Left kidney (tissue), 8 donors: ENCODE measurements at places on chromosomes 1 and 21. TPM values are rescaled to one million over a fixed set of nuclear protein-coding genes. Genes with fewer than 3 reads are reported as not detected.

DNA sequence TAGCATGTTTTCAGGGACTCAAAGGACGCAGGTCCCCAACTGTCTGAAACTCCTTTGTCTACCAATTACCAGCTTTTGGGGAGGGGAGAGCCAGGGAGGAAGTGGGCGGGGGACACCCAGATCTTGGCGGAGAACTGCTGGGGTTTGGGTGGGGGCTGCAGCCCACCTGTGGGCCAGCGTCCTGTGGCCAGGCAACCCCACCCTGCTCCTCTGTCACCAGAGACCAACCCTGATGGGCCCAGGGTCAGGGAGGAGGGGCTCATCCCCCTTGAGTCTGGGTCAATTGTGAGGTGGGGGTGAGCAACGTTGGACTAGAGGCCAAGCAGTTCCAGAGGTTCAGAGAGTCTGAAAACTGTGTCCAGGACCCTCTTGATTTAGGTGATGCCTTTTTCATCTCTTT lies 96.1 kb upstream of the TARDBP start:
- no peak for DNase-seq

DNA sequence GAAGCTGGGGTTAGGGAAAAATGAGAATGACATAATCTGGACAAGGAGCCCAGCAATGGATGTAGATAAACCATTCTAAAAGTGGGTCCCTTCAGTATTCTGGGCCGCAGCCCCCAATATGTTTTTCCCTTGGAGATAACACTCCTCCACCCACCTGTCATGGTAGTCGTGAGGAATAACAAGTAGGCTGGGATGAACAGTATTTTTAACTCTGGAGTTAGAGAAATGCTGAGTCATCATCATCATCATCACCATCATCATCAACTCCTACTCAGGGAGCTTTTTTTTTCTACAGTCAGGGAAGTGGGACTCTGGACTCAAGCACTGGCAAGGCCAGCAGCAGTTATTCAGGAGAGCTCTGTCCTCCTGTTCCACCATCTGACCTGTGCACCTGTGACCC lies 12.8 kb downstream of the CADM3 start:
- no peak for DNase-seq

DNA sequence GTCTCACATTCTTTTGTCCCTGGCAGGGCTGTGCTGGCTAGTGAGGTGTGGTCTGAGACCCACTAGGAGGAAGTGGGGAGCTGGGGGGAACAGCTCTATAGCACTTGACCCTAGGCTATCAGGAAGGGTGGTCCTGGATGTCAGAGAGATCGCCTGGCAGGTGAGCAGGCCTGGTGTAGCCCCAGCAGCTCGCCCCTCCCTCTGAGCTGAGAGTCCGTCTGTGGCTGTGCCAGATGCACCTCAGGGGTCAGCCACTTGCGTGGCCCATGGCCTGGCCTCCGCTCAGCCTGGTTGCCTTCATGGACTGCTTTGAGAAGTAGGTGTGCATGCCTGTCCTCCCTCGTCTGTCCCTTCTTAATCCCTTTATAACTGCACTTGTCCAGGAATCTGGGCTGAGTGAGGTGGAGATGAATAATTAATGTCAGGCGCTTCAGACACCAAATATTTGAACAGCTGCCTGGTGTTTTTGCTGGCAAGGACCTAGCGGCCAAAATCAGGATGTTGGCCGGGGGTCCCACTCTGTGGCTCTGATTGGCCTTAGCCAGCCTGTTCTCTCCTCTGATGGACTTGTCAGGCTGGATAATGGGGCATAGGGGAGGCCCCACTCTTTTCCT lies 30.5 kb downstream of the TMEM53 start:
- DNase-seq = no peak

DNA sequence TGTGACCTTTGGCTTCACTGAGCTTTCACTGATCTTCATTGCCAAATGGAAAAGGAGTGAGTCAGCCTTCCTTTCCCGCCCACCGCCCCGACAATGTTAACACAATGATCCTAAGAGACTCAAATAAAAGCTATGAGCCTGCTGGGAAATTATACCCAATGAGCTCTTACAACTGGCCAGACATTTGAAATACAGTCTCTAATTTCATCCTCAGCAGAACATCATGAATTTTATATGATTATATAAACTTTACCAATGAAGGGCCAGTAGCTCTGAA lies 252.5 kb downstream of the SIPA1L2 start:
- DNase-seq = no peak

- DNase-seq = no peak
These were observed 5.6 kb downstream of the GLMP start for GRCh38 chr1:156289857-156290256.

CFHR2 gene
- not detected for polyA plus RNA-seq

TEKT2 gene
- 13.3 TPM for polyA plus RNA-seq
